ENCODE measurements at places on chromosomes 2 and 18.
A peak's percentile ranks its signal among the peaks of the same experiment; 100 is the strongest.

GRCh38 chr2:155377266-155377680 lies 678.8 kb downstream of the KCNJ3 start:
- no peak for DNase-seq

DNA sequence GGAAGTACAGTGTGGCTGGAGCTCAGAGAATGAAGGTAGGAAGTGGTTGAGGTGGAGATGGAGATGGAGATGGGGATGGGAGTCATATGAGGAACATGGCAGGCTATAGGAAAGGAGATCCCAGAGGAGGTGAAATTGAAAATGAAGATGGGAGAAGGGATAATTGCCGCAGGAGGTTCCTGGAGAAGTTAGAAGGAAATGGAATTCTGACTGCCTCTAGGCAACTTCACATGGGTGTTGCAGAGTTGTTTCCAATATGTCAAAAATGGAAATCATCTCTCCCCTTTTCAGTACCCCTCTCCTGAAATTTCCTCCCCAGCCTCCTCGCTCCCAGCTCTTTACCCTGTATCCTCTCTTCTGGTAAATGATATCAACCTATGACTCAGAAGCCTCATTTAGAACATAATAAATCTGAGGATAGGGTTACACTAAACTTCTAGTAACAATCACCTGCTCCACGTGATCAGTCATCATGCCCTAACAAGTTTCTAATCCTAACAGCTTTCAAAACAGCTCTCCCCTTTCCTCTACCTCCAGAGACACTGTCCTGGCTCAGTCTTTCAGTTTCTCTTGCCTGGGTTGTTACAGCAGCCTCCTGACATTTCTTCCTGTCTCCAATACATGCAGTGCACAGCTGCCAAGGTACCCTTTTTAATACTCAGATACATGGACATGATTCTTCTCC lies 201.9 kb upstream of the RBMS1 start:
- no peak for DNase-seq

GRCh38 chr2:37711831-37712230 lies 40.4 kb upstream of the CDC42EP3 start:
- DNase-seq: no peak

DNA sequence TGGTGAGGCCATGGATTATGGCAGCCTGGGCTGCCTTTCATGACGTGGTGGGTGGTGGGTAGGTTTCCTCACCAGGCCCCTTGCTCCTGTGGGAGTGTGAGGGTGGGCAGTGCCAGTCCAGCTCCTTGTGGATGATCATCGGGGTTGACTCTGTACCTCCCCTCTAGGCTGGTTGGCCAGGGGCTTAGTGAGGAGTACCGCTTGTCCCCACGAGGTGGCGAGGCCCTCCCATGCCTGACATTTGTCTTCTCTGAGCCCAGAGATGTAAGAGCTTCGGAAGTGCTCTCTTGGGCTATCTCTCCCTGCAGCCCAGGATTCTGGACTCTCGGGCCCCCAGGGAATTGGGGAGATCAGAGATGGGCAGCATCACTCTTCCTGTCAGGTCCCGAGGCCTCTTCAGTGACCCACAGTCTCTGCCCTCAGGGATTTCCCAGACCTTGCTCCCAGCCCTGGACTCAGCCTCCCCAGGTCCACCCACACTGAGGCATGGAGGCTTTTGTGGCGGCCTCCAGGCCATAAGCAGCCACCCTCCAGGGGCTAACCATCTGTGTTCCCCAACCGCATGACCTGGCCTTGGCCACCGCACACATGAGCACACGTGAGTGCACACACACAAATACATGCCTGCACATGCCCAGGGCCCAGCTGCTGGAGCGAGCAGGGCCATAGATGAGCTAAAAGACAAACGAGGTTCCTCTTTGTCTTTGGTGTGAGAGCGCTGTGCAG lies 6.5 kb downstream of the SPR start:
- peak; percentile 62 for DNase-seq

DNA sequence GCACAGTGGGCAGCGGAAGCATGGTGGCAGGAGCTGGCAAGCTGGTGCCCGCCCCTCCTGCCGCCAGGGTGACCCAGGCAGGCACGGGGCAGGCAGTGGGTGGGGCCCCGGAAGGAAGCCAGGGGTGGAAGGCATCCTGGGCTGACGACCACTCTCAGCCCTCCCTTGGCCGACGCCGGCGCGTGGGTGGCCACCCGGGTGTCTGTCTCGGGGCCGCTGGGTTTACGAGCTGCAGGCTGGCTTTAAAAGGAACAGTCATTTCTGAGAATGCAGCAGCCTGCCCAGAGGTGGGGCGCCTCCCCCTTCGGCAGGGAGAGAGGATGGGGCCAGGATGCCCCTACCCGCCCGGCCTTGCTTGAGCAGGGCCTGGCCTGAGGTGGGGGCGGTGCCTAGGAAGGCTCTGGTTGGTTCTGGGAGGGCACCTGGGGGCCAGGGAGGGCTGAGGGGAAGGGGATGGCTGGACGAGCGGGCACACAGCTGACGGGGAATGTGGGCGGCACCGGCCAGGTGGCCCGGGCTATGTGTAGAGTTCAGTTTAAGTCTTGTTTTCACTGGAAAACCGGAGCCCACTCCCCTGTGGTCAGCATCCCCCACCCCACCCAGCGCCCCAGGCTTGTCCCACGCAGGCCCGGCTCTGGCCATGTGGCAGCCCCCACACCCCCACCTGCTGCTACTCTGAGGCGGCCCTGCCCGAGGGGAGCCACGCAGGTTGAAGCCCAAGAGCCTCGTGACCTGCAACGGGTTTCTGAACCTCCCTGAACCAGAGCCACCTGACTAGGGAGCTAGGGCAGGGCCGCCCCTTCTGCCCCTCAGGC lies 6.3 kb downstream of the BOK start:
- no peak for DNase-seq

- DNase-seq: no peak
Observed at GRCh38 chr2:33086400-33087015, 139.8 kb downstream of the LTBP1 start.

Data from erythroblast (primary cell).